Esophagus muscularis mucosa (tissue), 4 donors: ENCODE measurements at places on chromosomes 11 and 22. TPM values are rescaled to one million over a fixed set of nuclear protein-coding genes. Genes with fewer than 3 reads are reported as not detected.

DNA sequence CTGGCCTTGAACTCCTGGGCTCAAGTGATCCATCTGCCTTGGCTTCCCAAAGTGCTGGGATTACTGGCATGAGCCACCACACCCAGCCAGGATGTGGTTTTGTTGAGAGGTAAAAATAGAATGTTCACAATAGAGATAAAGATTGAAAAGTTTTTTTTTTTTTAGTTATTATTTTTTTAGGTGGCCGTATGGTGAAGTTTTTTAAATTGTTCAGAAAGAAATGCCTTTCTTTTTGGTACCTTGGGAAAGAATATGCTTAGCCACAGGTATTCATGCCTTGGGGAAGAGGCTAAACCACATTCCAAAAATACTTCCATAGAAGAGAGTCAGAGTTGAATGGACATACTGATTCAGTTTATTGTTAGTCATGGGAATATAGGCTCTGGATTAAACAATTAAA is 143.4 kb downstream of the C11orf91 start:
- DNase-seq: no peak

APOL2 gene
- 39.2 TPM for total RNA-seq

DNA sequence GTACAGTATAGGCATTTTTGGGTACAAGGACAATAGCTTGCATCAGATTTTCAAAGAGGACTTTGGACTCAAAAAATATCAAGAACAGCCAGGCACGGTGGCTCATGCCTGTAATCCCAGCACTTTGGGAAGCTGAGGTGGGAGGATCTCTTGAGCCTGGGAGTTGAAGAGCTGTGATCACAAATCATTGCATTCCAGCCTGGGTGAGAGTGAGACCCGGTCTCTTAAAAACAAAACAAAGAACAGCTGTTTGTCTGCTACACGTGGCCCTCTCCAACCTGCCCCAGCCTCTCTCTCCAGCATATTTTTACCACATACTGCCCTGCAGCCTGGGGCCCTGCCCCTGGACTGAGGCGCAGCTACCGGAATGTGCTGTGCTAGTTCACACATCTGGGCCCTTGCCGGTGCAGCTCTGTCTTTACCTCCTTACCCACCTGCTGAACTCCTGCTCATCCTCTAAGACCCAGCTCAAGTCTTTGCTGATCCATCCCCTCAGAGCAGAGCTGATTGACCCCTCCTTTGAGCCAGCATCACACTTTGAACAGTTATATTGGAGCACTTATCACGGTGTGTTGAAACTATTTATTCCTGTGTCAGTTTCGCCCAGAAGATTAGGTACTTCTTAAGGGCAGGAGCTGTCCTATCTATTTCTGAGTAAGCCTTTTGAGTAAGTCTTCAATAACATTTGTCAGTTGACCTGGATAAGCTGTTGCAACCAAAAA is 29.4 kb downstream of the GRIK4 start:
- no peak for DNase-seq

GRCh38 chr22:39994566-39995392 is at the start of gene FAM83F:
TSS of gene FAM83F (plus strand) at chr22:39994954. CDS start at chr22:39995043, 89 bp downstream.
- DNase-seq: no peak

DNA sequence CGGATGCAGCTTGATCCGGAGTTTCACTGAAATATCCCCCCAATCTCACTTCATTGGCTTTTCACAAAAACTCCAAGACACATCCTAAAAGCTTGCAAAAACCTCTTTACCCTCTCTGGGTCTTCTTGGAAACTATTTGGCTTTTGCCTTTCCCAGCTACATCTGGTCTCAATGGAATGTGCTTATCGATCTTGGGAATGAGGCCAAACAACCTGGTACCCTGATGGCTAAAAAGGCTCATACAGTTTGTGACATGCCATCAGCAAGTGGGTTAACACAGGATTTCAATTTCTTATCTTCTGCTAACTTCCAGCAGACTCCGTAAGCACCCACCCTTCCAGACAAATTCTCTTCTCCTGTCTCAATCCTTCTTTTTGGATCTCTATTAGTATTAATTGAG is 45.9 kb upstream of the TEAD1 start:
- no peak for DNase-seq
